ENCODE measurements at places on chromosomes 6 and 20.

DNA sequence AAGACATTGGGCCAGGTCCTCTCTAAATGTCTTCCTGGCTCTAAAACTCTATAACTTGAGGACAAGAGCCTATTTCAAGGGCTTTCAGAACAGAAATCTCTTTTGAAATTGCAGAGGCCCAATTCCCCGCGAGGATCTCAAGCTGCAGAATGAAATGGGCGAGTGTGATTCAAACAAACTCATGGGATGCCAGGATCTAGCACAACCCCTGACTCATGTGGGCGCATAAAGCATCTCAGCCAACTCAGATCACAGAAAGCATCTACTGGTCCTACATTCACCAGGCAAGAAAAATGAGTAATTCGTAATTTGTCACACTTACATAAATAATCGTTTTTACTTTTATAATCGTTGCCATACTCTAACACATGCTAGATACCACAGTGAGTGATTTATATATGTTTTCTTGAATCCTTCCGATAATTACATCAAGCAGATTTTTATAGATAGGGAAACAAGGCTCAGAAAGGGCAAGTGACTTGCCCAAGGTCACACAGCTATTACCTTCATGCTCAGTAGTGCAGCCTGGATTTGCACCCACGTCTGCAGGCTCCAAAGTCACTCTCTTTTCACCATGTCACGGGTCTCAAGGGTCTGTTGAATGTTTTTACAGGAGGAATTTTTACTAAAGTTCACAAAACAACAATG, 26.2 kb downstream of the FOXF2 start:
- DNase-seq = no peak

GRCh38 chr6:111456208-111456607, 26.8 kb downstream of the REV3L start:
- DNase-seq = no peak

DNA sequence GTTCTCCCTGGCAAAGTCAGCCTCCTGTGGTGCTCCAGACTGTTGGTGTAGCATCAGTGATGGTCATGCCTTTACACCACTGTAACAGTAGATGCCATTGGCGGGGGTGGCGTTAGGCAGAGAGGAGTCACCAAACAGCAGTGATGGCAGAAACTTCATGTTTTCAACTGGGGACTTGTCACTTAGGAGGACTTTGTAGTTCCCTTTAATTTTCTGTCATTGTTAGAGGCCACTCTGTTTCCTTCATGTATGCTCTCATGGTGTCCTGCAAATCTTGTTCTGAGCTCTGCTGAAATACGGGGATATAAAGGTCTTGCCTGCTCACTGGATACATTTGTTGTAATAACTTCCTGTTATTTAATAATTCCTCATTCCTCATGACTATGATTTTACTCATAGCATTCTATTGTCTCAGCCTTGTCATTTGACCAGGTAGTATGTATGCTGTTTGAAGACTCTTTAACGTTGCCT, 4.6 kb downstream of the MAP3K4 start:
- DNase-seq = no peak

GRCh38 chr6:4348462-4349112, 213.2 kb upstream of the ECI2 start:
- DNase-seq = no peak

- DNase-seq = no peak
These were observed 1.3 kb downstream of the PI16 start for GRCh38 chr6:36955671-36956445.

DNA sequence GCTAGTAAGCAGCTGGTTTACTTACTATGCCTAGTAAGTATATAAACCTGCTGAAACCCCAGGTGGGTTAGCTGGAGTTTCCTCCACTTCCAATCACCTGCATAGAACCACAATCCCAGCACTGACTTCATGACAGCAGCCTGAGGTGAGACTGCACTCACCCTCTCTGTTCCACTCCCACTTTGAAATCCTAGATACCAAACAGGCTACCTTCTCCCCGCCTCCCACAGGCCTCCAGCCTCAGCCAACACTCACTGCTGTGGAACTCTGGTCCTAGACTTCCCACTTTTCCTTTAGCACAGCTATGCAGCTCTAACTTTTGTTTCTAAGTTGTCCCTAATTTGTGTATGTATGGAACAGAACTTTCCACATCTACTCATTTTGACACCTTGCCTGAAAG, 149.7 kb upstream of the ARID1B start:
- no peak for DNase-seq

DNA sequence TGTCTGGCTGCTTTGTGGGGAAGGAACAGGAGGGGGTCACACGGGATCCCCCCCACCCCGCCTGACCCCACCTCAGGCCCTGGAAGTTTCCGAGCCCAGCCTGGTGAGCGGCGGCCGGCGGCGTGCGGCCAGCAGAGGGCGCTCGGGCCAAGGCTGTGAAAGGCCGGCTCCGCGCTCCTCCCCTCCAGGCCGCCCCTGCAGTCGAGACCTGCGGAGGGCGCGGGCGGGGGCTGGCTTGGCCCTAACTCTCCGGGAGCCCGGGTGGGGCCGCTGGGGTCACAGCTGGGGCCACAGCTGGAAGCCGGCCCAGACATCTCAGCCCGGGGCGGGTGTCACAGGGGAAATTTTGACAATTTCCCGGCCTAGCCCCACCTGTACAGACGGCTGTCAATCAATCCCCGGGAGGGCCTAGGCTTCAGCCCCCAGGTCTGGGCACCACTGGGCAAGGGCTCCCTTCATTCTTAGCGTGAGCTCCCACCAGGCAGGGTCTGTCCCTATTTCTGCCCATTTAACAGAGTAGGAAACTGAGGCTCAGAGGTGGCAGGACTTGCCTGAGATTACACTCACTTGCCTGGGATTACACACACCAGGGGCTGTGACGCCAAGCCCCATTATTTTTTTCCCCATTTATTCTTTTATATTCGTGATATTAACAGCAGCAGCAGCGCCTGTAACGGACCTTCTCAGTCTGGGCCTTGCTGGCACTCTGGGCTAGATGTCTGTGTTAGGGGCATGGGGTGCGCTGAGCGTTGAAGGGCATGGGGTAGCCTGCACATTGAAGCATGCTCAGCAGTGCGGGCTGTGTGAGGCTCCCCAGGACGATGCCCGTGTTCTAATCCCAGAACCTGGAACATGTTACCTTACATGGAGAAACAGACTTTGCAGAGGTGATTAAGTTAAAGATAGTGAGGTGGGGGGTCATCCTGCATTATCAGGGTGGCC, 23.0 kb downstream of the ZBP1 start:
- DNase-seq = peak; percentile 67

DNA sequence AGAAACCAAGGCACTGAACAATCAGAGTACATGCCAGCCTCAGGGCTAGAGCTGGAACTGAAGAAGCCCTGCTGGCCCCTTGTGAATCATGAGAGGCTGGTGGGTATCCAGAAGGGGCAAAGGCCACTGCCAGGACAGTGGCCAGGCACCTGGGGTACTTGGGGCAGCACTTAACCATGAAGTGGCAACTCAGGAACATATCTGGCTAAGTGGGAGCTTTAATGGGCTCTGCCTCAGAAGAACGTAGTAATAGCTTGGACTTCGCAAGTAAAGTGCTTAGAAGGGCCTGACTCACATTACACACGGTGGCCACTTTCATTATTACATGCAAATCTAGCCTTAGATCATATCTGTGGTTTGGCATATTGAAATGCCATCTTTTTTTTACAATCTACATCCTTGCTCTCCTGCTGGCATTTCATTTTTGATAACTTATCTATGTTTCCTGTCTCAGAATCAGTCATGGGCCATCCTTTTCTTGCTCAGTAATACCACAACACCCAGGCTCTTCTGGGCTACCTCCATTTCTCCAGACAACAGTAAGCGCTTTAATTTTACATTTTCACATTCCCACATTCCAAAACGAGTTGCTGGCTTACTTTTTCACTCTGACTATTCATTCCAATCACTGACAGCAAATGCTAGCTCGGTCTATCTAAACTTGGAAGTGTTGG, 21.6 kb downstream of the NAPB start:
- DNase-seq = no peak

- no peak for DNase-seq
These were observed 74.9 kb upstream of the ZNFX1 start for GRCh38 chr20:49352751-49353150.

DNA sequence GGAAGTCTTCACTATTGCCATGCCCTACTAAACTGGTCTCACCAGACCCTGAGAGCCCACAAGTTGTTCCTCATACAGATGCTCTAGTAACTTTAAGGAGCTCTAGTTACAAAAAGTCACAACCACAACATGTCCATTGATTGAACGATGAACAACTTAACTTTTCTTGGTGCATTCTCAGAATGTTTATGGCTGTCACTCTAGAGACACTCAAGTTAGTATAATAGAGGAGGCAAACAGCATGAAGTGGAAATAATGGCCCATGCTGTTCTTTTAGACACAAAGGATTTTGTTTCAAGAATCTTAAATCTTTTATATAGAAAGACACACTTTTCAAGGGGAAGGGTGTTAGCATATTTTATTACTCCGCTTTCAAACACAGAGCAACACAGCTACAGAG, 934.4 kb downstream of the HACE1 start:
- no peak for DNase-seq

DNA sequence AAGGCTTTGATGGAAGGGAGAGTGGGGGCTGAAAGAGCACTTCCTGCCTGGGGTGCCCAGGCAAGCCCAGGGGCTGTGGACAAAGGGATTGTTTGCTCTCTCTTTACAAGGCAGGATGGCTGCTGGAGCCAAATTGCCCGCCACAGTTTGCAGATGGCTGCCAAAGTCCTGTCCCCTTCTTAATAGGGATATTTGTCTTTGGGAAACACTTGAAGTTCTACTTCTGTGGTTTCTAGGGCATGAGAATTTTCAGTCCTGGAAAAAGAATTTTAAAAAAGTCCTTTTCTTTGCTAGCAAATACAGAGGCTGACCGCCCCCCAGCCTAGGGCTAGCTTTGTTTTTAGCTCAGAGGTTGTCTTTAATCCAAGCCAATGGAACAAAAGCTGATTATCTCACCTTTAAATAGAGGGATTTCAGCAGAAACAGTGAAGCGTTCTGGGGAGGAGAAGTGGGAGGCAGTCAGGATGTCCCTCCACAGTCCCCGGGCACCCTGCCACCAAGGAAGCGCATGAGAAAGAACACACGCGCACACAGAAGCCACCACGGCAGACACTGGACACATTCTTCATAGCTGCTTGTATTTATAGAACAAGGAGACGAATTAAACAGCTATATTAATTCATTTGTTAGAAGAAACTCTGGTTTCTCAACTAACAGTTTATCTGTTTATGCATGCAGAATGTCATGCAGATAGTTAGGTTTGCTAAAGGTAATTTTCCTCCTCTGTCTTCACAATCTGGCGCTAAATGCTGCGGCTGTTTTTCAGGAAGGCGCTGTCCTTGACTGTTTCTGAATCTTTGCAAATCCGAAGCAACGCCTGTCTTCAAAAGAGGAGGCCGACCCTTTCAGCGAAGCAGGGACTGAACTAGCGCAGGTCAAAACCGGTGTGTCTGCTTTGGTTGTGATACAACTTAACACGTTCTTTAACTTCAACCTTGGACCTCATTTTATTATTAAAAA, 736.9 kb downstream of the QKI start:
- DNase-seq = no peak

DNA sequence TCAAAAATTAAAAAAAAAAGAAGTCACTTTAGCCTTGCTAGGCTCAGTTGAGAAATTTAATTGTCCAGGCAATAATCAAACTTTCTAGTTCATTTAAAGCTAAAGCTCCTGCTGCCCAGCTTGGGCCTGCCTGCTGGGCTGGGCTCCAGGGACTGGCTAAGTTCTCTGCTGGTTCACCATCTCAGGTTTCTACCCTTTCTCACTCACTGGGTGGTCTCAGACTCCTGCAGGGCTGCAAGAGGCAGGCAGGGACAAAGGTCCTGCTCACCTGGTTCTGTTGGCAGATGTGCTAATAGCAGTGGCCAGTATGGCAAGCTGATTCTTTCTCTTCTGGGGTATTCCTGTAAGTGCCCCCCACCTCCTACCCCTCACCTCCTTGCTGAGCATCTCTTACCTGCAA, 21.2 kb upstream of the RTF2 start:
- DNase-seq = no peak

- DNase-seq = no peak
These were observed 2.2 kb downstream of the TFAP2A start for GRCh38 chr6:10412461-10413261.

- DNase-seq = no peak
These were observed 101.6 kb downstream of the DST start for GRCh38 chr6:56541030-56541600.

DNA sequence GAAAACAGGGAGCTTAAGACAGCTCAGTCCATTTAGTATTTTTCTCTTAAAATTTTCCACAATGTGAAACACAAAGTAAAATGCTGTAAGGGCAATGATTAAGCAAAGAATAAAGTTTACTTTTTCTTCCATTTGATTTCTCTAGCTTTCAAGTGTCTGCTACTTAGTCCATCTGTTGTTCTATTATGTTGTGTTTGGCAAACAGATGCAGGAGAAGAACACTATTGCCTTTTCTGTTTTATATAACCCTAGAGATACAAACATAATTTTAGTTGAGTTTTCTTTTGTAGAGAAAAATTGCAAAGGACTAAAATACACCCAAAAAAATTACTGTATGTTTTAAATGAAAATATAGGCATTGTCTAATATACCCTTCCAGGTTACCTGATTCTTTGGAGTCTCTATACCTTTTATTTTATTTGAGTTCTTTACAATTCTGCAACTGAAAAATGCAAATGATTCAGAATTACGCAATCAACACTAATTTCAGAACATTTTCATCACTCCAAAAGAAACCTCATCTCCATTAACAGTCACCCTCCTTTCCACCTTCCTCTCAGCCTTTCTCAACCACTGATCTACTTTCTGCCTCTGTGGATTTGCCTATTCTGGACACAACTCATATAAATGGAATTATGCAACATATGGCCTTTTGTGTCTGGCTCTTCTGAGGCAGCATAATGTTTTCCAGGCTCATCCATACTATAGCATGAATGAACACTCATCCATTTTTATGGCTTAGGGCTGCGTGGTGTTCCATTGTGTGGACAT, 96.9 kb downstream of the MKKS start:
- DNase-seq = no peak

- DNase-seq = no peak
These were observed 138.3 kb upstream of the SGK1 start for GRCh38 chr6:134456226-134456625.

- peak; percentile 11 for DNase-seq
These were observed 2.5 kb downstream of the NTSR1 start for GRCh38 chr20:62710886-62711702.

GRCh38 chr20:8132484-8133309, 631 bp downstream of the PLCB1 start:
- DNase-seq = no peak

GRCh38 chr6:47631269-47631772, 67.1 kb upstream of the ADGRF4 start:
- DNase-seq = no peak

DNA sequence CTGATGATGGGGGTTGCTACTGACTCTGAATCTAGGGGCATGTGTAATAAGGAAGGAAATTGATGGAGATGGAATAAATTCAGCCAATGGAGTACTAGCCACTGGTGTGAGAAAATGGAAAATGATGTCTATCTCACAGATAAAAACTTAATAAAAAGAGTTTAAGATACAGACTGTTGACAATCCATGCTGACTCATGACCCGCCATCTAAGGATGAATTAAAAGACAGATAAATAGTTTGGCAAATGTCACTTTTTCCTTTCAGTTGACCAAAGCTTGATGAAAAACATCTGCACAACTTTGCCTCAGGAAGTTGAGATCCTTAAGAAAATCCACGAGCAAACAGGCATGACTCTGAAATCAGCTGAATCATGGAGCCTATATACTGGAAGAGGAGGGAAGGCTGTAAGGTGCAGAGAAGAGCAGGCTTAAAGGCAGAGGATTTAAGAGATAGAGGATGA, 82.6 kb upstream of the BMP5 start:
- no peak for DNase-seq

Data from activated CD8-positive, alpha-beta memory T cell treated with anti-CD3 and anti-CD28 coated beads for 1 hour (primary cell).